ENCODE measurements at places on chromosomes 13 and 19.
A peak's percentile ranks its signal among the peaks of the same experiment; 100 is the strongest.

GRCh38 chr13:47480121-47480520 lies 521.0 kb downstream of the SUCLA2 start:
- DNase-seq: peak; percentile 65

DNA sequence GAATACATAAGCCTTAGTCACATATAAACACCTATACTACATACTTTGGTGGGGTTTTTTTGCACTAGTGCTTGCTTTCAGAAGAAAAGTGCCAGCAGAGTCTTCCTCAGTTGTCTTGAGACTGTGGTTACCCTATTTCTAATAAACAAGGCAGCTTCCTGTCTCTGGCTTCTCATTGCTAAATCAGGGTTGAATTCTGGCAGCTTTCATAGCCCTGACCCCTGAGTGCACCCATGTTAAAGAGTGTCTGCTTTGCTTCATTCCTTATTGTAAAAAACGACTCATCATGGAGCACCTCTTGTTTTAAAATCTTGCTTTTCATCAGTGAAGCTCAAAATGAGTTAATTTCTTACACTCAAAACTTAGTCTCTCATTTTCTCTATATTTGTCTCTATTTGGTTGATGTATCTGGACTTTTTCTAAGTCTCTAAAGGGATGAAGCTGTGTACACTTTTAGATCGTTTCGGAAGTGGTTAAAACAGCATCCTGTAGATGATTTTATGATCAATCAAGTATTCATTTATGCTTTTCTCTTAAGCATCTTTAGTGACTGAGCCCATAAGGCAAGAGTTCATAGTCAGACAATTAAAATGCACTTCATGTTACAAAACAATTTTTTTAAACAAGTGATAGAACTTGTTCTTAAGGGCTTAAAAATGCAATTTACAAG lies 72.1 kb downstream of the KLF12 start:
- peak; percentile 77 for DNase-seq

DNA sequence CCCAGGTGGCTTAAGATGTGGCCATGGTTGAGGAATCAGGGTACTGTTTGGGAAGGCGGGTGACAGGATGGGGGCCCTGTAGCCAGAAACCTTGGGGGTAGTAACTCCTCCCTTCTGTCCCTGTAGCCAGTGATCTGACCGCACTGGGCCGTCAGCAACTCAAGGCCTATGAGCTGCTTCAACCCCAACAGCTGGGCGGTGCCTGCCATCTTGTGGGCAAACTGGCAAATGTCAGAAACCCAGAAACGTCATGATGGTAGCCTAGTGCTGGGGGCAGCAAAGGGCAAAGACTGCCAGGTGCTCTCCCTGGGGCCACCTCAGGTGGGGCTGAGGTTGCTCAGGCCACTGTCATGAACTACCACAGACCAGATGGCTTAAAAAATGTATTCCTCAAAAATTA lies 3.5 kb downstream of the COPE start:
- DNase-seq: peak; percentile 44

GRCh38 chr19:29622166-29623070 lies 16.3 kb downstream of the POP4 start:
- DNase-seq: no peak
